ENCODE measurements at places on chromosomes 13 and 19.

GRCh38 chr19:38326591-38326990 is 6.9 kb downstream of the KCNK6 start:
- no peak for DNase-seq

GRCh38 chr13:74571811-74572210 is 437.6 kb upstream of the KLF12 start:
- no peak for DNase-seq

DNA sequence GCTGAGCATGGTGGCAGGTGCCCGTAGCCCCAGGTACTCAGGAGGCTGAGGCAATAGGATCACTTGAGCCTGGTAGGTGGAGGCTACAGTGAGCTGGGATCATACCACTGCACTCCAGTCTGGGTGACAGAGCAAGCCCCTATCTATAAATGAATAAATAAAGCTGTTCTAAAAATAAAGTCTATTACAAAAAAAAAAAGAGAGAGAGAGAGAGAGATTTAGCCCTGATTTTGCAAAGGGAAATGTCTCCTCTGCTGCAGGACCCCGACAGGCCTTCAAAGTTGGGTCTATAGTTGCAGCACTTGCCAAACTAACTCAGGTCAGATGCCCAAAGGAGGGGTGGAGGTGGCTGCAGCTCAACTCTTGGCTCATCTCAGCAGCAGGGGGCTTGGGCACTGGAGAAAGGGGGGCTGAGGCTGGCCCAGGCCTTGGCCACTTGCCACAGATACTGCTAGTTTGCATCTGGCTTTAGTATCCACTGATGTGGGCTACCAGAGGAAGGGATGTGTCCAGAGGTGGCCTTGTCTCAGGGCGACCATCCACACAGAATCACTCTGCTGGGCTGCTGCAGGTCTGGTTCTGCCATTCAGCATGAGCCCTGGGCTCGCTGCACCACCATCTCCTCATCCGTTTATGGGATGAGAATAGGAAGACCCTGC is 30.8 kb upstream of the AKT2 start:
- DNase-seq, result no peak

DNA sequence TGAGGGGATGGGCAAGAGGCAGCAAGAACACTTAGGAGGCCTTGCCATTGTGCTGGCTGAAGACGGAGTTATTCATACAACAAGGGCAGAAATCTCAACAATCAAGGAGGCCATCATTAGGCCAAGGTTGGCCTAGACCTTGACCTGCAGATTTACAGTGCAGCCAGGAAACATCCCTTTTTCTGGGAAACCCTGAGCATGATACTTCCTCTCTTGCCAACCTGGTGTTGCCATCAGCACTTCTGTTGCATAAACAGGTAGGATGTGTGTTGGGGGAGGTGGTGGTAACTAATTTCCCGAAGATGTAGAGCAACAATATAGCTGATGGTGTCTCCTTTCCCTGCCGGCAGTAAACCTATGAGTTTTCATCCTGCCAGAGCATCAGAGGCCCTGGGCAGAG is 8.0 kb downstream of the TMEM272 start:
- no peak for DNase-seq

GRCh38 chr13:23105051-23105450 is 75.7 kb upstream of the SGCG start:
- DNase-seq, result no peak

- no peak for DNase-seq
Measured at GRCh38 chr13:25324100-25324499, 22.7 kb downstream of the NUP58 start.

- no peak for DNase-seq
Measured at GRCh38 chr19:45133661-45134060, 27.1 kb downstream of the NKPD1 start.

GRCh38 chr13:47216176-47216822 is 319.4 kb upstream of the HTR2A start:
- no peak for DNase-seq

GRCh38 chr13:83065108-83065507 is 817.2 kb downstream of the SLITRK1 start:
- no peak for DNase-seq

- no peak for DNase-seq
Measured at GRCh38 chr19:42191855-42192254, 25.6 kb downstream of the DEDD2 start.

GRCh38 chr19:49832556-49832955 is 14.5 kb downstream of the MED25 start:
- DNase-seq, result no peak

DNA sequence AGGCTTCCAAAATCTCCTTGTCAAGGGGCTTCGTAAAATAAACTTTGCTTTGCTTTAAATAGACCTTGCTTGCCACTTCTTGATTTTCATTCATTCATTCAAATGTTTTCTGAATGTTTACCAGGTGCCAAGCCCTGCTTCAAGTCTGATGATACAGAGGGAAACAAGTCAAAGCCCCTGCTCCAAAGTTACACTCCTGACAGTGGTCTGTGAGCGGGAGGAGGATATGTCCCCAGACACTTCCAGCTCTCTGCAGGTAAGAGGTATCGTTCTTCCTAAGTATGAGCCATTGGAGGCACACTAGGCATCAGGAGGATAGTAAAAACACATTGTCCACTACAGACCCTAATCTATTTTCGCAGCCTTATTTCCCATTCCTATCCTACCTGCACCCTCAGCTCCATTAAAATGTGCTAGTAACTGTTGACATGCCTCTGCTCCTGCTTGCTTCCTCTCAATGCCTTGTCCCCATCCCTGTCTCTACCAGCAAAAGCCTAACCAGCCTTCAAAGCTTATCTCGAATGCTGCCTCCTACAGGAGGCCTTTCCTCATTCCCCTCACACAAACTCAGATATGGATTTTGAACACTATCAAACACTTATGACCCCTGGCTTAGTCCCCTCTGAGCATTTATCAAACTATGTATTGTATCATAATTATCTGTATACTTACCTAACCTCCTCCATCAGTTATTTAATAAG is 6.2 kb upstream of the WBP4 start:
- DNase-seq, result no peak

GRCh38 chr19:4391306-4391693 is 9.0 kb downstream of the SH3GL1 start:
- DNase-seq, result no peak

- no peak for DNase-seq
Measured at GRCh38 chr13:27140060-27140459, 31.6 kb downstream of the USP12 start.

- DNase-seq, result no peak
Measured at GRCh38 chr13:65638572-65639168, 1591.5 kb downstream of the PCDH9 start.

GRCh38 chr19:517721-518597 is 10.7 kb downstream of the TPGS1 start:
- no peak for DNase-seq

Data from stimulated activated CD4-positive, alpha-beta T cell treated with anti-CD3 and anti-CD28 coated beads, Interleukin-2, amount 100 ng/mL, for 24 hours (primary cell).